ENCODE measurements at places on chromosomes 6 and 20.

DNA sequence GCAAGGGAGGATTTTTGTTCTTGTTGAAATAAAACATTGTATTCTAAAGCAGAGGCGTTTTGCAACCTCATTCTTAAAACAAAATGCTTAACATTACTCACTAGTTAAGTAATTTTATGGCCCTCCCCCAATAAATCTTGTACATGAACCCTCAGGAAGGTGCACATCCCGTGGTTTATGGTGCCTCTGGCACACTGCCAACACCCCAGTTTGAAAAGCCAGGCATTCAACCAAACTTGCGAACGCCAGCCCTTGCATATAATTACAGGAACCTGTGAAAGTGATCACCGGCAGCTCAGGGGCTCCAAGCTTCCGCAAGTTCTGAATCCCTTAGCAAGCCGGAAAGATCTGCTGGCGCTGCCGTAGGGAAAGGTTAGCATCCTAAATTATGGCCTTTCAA lies 1109.0 kb upstream of the FLRT3 start:
- no peak for DNase-seq

DNA sequence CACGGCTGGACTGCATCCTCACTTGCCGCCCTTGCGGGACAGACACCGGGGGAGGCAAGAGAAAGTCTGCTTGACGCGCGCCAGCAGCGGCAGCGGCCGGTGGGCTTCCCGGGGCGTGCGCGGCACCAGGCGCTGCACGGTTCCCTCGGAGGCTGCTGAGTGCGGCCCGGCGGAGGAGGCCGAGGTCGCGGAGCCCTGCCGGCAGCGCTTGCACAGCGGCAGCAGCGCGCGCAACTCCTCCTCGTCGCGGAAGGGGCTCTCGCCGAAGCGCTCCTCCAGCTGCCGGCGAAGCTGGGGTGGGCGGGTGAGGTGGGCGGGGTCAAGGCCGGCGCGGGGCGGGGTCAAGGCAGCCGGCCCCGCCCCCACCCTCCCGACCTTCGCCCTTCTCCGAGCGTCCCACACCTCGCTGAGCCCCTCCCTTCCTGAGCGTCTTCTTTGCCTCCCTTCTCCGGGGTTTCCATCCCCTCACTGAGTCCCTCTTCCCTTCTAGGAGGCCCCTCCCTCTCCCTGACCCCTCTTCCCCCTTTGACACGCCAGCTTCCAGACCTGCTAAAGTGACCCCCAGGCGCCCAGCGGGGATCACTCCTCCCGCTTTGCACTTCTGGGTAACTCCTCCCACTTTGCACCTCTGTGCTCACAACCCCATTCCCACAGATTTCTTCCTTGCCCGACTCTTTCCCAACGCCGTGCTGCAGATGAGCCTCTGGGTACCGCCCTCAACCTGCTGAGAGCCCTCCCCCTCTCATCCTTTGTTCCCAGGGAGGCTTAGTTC lies 8.8 kb downstream of the DUSP15 start:
- peak; percentile 73 for DNase-seq

DNA sequence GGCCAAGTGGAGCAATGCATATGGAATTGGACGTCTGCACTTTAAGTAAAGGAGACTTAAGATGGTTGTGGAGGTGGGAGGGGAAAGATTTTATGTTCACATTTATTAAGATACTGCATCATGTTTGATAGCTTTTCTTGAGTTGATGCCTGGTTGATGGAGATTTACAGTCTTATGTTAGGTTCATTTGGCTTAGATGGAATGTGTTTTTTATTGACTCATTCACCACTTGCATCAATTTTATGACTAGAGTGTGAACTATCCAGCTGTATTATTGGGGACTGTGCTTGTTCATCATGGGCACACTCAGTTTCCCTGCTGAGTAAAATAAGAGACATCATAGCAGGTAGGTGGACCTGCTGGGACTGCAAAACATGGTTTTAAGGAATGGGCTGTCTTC lies 91.2 kb upstream of the SCP2D1 start:
- DNase-seq = no peak

- DNase-seq = no peak
These were observed 68.2 kb upstream of the EYA2 start for GRCh38 chr20:46826343-46826984.

GRCh38 chr6:125948455-125948854 lies 8.1 kb upstream of the HINT3 start:
- no peak for DNase-seq

DNA sequence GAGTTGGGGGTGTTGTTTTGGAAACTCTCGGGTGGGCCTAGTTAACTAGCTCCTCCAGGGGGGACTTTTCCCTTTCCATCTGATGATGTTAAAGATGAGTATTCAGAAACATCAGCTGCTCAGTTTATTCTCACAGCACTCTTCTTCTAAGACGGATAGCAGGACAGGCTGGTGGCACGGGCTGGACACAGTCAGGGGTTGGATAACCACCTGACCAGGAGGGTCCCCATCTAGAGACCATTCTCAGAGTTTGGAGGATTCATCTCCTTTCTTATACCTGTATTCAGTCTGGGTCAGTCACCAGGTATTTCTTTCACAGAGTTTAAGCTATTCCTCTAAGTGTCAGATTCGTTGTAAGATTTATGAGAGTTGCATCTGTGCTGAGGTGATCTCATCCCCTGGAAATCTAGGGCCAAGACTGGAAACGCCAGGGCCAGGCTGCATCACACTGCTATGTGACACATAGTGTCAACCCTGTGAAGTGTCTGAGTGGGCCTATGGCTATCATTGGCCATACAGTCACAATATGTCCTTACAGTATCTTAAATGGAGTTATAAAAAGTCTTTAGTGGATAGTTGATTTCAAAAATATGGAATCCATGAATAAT lies 111.7 kb downstream of the FAM50B start:
- DNase-seq = no peak

GRCh38 chr6:109671733-109672132 lies 19.3 kb downstream of the AK9 start:
- no peak for DNase-seq

DNA sequence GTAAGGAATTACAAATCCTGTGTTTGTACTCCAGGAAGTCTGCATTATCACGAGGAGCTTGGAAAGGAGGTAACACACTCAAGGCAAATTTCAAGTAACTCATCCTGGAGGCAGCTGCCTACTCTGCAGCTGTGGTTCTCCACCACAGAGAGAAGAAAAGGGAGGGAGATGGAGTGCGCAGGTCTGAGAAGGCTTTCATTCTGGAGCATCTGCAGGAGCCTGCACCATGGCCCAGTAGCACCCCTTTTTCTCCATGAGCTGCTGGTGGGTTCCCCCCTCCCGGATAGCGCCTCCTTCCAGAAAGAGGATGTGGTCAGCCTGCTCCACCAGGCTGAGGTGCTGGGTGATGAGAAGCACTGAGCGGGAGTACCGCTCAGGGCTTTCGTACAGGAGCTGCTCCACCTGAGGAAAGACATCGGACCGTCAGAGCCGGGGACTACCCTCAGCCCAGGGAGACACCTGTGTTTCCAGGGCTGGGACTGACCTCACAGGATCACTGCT lies 1.6 kb upstream of the PSMB8 start:
- no peak for DNase-seq

GRCh38 chr20:44805979-44806620 lies 4.2 kb downstream of the RIMS4 start:
- no peak for DNase-seq

DNA sequence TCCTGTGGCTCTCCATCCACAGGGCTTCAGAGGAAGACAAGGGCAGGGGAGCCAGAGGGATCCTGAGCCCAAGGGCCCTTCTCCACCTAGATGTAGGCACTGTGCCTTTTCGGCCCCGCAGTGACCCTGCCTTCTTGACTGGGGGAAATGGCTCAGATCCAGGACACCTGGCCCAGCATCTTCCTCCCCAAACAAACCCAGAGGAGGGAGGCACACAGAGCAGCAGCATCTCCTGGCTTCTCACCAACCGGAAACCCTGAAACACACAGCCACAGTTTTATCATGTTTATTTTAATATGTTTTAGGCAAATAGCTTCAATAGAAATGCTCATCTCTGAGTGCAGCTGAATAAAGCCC lies 84.5 kb upstream of the LRFN2 start:
- no peak for DNase-seq

- DNase-seq = peak; percentile 34
These were observed 801 bp downstream of the FBXL4 start for GRCh38 chr6:98946879-98947410.

- DNase-seq = no peak
These were observed 103.7 kb downstream of the ARID1B start for GRCh38 chr6:156880913-156881312.

GRCh38 chr6:14037402-14038277 lies 79.9 kb upstream of the CD83 start:
- DNase-seq = no peak

DNA sequence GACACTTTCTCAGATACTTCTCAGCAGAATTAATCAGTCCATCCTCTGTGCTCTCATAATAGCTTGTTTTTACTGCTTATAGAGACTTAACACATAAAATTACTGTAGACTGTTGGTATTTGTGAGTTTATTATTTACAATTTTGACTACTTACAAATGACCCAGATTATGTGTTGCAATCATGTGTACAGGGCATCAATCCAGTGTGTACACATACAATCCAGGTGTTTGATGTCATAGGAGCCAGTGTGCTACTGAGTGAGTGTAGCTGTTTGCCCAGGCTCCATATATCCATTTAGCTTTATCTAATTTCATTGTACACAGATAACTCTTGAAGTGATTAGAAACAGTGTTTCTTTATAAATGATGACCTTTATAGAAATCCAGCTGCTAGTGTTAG lies 31.3 kb downstream of the TRMT11 start:
- no peak for DNase-seq

DNA sequence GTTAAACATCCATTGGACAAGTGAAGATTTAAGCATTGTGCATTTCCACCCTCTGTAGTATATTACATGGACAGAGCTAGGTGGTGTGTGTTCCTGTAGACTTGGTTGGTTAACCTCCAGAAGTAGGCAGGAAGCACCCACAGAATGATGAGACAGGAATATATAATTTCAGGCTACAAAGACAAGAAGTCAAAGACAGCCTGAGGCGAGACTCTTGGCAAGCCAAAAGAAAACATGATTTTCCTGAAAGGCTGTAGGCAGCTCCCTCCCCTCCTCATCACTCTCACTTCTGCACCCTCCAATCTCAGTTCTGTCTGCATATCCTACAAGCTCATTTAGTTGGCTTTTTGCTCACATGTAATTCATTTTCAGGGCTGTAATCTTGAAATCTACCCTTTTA lies 110.0 kb upstream of the SLC35B3 start:
- DNase-seq = no peak

Data from ACHN (cell line).